NCI-H446 (cell line): ENCODE measurements at places on chromosomes 13 and 19.

DNA sequence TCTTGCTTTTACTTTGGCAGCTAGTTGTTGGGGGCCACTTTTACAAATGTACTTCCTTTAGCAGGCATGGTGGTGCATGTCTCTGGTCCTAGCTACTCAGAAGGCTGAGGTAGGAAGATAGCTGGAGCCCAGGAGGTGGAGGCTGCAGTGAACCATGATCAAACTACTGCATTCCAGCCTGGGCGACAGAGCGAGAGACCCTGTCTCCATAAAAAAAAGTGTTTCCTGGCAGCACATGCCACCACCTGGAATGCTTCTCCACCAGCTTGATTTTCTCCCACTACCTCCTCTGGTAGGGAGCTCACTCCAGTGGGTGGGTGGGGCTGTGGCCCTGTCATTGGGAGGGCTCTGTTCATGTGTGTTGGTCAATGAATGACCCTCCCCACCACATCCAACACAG, 12.5 kb downstream of the FZR1 start:
- no peak for DNase-seq

DNA sequence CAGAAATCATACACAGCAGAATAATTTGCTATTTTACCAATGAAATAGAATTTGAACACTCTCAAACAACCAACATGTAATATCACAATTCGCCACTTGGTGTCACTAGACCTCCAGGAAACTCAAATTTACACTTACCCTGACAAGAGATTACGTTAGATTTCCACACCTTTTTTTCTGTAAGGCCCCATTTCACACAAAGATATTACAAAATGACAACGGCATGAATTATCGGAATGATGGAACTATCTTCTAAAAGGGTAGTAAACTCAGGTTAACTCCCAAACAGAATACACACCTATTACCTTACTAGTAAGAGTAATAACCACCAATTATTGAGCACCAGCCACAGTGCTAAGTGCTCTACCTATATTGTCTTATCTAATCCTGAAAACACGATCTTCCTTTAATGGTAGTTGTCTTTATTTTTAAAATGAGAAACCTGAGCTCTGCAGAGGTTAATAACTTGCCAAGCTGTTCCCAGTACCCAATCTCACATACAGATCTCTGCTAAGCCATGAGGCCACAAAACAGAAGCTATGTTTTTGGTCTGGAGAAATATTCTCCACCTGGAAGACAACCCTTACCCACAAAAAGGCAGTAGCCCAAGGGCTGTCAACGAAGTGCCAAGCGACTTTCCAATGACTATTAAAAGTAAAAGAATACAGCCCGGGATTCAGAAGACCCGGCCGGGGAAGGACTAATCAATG, 152.4 kb downstream of the DCLK1 start:
- DNase-seq, result peak; percentile 71

DNA sequence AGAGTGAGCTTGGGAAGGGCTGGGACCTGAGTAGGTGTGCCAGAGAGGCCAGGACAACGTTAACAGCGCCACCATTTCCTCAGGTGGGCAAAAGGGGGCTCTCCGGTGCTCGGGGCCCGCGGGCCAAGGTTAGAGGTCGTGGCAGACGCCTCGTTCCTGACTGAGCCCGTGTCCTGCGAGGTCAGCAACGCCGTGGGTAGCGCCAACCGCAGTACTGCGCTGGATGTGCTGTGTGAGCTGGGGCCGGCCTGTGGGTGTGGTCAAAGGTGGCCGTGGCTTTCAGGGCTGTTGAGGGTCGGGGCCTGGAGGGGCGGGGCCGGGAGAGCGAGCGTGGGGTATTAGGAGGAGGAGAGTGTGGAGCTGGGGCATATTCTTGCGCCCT, 3.7 kb downstream of the KIRREL2 start:
- DNase-seq, result no peak

- peak; percentile 73 for DNase-seq
Observed at GRCh38 chr19:2168619-2169424, 5.1 kb downstream of the DOT1L start.

DNA sequence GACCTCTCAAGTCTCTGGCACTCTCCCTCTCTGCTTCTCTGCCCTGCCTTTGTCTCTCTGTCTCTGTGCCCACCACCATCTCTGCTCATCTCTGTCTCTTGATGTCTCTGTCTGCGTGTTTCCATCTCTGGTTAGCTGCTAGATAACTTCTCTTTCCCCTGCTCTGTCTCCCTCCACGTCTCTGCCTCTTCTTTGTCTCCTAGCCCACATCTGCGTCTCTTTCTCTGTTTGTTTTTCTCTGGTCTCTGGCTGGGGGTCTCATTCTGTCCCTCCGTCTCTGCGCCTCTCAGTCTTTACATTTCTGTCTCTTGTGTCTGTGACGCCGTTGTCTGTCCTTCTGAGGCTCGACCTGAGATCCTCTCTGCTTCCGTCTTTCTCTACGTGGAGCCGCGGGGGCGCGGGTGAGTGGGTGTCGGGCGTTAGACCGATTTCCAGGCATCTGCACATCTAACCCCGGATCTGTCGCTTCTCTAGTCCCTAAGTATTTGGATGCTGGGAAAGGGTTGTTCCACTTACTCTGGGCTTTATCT, 386 bp downstream of the GIPR start:
- DNase-seq, result no peak

DNA sequence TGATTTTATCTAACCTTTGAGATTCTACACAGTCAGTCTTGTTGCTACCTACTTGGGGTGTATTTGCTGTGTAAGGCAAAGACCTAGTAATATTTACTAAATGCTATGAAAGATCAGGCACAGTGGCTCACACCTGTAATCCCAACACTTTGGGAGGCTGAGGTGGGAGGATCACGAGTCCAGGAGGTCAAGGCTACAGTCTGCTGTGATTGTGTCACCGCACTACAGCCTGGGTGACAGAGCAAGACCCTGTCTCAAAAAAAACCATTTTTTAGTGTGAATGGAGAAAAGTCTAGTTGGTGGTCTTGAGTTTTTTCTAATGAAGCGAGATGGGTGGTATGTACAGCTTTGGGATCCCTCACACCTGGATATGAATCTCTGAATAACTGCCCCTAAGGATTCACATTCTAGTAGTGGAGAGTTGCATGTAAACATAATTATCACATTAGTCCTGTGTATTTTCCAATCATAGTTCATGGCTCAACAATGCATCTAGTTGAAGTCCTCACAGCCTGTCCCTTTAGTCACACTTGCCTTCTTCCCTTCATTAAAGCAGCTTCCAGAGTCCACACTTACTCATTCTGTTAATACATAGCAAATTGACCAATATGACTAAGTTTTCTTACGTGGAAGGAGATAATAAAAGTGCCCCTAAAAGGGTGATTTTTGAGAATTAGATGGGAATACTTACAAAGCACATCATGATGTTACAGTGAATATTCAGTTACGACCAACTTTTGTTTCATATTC, 7.5 kb downstream of the RPL21 start:
- no peak for DNase-seq

DNA sequence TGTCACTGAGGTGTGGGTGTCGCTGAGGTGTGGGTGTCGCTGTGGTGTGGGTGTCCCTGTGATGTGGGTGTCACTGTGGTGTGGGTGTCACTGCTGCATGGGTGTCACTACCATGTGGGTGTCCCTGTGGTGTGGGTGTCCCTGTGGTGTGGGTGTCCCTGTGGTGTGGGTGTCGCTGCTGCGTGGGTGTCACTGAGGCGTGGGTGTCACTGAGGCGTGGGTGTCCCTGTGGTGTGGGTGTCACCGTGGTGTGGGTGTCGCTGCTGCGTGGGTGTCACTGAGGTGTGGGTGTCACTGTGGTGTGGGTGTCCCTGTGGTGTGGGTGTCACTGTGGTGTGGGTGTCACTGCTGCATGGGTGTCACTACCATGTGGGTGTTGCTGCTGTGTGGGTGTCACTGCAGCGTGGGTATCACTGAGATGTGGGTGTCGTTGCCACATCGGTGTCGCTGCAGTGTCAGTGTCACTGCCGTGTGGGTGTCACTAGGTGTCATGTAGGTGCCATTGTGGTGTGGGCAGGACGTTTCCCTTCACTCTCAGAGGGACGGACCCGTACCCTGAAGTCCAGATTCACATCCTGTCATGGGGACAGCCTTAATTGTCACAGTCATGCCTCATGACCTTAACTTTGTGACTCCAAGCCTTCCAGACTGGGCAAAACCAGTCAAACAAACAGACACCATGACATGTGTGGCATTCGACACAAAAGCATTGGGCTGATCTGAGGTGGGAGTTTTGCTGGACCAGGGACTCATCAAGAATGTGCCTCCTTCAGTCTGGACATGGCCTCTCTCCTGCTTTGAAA, 12.7 kb upstream of the GAS6 start:
- DNase-seq, result no peak

DNA sequence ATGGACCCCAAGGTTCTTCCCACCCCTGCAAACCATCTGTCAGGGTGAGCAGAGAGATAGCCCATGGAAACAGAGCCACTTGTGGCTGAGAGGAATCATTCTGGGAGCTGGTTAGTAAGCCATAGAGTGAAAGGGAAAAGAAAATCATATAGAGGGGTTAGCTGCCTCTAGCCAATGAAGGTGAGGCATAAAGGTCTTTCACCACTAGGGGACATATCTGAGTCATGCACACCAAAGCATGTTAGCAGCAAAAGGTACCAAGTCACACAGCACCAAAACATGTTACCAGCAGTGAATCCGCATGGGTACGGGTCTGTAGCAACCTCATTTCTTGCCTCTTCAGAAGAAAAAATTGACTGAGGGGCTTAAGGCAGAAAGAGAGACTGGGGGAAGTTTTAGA, 76.7 kb upstream of the ZNF43 start:
- no peak for DNase-seq

- no peak for DNase-seq
Observed at GRCh38 chr19:11458236-11458900, 22.5 kb downstream of the ELAVL3 start.

DNA sequence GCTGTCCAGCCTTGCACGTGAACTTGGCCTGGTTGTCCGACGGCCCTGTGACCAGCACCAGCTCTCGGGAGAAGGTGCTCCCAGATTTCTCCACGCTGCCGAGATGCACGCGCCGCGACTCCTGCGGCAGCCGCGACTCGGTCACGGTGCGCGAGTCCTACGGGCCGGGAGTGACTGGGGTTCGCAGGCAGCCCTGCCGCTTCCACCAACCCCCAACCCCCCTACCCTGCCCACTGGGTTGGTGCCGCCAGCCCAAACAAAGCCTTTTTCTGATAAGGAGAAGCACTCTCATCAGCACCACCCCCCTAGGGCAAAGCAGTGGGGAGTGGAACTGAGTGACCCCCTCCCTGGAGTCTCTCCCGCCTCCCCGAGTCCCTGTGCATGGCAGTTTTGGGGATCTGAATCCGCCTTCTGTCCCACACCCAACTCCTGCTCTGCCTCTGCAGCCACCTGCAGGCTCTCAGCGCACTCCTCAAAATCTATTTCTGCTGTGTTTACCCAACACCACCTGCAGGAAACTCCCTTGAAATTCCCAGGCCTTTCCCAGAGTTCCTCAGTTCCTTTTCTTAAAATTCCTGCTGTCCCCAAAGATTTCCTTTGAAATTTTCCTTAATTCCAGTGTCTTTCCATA, 6.2 kb downstream of the NPHS1 start:
- DNase-seq, result no peak

DNA sequence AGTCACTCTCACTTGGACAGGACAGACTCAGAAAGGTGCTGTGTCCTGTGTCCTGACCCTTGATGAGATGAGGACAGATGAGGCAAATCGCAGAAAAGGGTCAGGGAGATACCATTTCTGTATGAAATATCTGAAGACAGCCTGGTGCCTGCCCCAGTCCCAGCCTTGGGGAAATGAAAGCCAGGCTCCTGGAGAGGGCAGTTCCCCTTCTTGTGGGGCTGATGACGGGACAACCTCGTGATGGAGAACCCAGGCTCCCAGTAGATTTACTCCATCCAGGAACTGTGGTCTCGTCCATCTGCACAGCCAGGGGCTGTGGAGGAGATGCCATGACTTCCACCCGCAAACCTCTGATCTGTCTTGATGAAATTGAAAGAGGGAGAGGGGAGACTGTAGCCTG, 13.8 kb downstream of the LILRB1 start:
- no peak for DNase-seq

GRCh38 chr19:30878495-30878894, 470.7 kb downstream of the TSHZ3 start:
- no peak for DNase-seq

DNA sequence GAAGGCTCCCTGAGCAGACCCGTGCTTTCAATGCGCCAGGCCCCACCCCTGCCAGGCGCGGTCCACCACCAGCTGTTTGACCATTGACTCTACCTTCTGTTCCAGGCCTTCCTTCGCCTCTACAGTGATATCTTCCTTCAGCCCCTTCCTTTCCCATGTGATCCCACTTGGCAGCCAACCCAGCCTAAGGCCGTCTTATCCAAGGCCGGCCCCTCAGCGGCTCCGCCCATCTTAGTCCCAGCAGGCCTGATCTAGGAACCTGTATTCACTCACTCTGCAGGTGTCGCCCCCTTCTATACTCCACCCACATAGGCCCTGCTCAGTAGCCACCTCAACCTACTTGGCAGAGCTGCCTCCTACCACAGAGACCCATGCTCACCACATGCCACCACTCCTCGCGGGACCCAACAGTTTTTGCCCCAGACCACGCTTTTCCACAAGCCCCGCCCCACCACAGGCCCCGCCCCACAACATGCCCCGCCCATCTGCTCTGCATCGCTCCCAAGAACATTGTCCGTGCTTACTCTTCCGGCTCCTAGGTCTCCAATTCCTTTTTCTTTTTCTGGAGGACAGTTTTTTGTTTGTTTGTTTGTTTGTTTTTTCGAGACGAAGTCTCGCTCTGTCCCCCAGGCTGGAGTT, 2.9 kb downstream of the RASIP1 start:
- no peak for DNase-seq

GRCh38 chr13:31922724-31923123, 108.8 kb upstream of the FRY start:
- DNase-seq, result no peak

DNA sequence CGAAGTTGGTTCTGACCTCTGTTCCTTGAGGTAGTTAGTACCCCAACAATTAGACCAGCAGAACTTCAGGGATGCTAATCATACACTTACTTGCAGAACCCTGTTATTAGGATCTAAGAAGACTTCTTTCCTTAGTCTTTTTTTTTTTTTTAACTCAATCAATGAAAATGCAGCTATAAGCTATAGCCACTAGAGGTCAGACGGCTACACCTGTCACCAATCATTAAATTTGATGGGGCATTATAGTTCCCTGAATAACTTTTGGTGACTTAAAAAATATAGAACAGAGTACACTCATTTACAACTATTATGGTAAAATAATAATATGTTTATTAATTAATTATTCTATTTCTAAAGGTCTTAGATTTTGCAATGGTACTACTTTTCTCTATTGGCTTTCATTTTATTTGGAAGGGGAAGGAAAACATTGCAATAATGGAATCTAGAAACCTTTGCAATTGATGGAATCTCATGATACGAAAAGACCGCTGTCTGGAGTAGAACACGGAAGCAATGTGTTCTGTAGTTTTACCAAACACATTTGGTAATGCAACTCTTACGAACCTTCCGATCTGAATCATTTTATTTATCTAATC, 483.2 kb downstream of the DIAPH3 start:
- DNase-seq, result no peak
